ENCODE measurements at places on chromosomes 5 and 9.
A peak's percentile ranks its signal among the peaks of the same experiment; 100 is the strongest.

GRCh38 chr9:5982317-5982716, 33.1 kb downstream of the RANBP6 start:
- DNase-seq: no peak

GRCh38 chr9:21095561-21095960, 17.8 kb upstream of the IFNB1 start:
- no peak for DNase-seq

- DNase-seq: no peak
These were observed 35.6 kb downstream of the MEF2C start for GRCh38 chr5:88847420-88847819.

- DNase-seq: no peak
These were observed 753.2 kb downstream of the TLR4 start for GRCh38 chr9:118457171-118458000.

DNA sequence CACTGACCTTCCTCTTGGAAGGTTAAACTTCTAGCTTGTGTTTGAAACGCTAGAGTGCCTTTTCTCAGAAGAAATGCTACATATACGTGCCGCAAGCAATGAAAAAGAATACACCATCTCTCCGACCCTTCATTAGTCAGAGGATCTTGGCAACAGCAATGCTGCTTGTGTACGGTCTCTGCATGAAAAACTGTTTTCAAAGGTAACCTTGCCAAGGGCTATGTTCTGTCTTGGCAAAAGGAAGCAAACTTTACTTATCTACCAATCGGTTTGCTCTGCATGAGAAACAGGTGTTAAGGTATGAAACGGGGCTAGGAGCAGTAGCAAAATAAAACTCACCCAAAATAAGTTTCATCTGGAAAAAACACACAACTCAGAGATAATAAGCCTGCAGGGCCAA, 297.8 kb downstream of the FBXL17 start:
- DNase-seq: no peak

- DNase-seq: no peak
These were observed 243.4 kb upstream of the RAI14 start for GRCh38 chr5:34412736-34413135.

GRCh38 chr5:67378256-67378655, 181.7 kb upstream of the CD180 start:
- DNase-seq: no peak

GRCh38 chr9:86585422-86586143, 231.4 kb upstream of the TUT7 start:
- no peak for DNase-seq

- DNase-seq: no peak
These were observed 564 bp upstream of the CCNH start for GRCh38 chr5:87413343-87413645.

GRCh38 chr5:181207214-181207959, 2.4 kb upstream of the TRIM7 start:
- DNase-seq: peak; percentile 89

GRCh38 chr5:17882760-17883488, 248.7 kb downstream of the TAF11L14 start:
- DNase-seq: no peak

GRCh38 chr5:141823056-141823455, 55.2 kb downstream of the PCDH1 start:
- no peak for DNase-seq

DNA sequence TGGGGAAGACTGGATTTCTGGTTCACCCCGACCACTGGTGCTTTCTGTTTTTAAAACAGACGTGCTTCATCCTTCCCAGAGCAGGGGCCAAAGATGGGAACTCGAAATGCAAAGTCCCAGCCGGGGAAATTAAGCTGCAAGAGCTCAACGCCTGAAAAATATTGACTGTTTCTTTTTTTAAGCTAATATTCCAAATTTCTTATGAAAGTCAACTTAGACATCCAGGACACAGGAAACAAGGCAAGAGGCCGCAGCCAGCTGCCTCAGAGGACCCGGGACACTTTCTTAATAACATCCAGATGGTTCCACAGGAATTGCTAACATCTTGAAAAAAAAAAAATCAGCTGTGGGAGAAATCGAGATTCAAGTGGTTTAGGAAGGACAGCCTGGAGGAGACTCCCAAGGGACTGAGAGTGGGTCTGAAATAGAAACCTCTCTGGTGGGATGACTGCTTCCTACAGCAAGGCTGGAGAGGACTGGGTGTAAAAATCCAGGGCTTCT, 144.9 kb downstream of the FGF1 start:
- no peak for DNase-seq

DNA sequence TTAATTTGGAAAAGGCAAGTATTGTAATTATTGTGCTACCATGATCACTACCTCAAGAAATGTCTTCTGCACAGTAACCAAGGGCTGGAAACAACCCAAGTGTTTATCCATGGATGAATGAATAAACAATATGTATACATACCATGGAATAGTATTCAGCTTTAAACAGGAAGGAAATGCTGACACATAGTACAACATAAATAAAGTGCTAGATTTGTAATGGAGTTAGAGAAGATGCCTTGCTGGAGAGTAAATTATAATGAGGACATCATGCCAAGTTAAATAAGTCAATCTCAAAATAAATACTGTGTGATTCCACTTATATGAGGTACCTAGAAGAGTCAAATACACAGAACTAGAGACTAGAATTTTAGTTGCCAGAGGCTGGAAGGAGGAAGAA, 160.0 kb downstream of the CCDC192 start:
- no peak for DNase-seq

DNA sequence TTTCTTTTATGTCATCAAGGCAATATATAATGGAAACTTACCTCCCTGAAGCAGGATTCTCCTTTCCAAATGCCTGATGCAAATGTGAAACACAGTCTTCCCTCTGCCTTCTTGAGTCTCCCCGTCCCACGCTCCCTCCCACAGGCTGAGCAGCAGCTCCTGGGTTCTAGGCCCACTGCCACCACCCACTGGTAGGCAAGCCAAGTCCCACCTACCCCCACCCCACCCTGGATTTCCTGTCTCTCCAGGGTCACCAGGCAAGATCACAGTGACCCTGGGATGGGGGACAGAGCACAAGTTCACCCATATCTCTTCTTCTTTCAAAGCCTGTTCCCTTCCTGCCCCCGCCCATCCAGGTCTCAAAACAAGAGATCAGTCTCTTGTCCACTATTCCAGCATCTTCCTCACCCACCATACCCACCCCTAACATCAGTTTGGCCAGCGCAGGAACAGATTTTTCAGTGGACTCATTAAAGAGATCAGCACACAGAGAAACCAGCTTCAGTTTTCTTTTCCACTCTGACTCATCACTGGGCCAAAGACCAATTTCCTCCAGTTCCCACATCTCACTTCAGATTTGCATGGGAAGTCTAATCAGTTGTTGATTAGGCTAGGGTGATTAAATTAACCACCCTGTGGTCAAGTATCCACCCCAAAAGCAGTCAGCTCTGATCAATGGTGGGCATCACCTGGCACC, 151.5 kb downstream of the ACTL7B start:
- DNase-seq: no peak

Data from activated CD4-positive, CD25-positive, alpha-beta regulatory T cell treated with anti-CD3 and anti-CD28 coated beads, Interleukin-2, amount 50 U/mL, for 72 hours (primary cell).